Stimulated activated CD4-positive, alpha-beta T cell treated with anti-CD3 and anti-CD28 coated beads, Interleukin-12 subunit alpha, Interleukin-12 subunit beta, amount 100 ng/mL, for 48 hours (primary cell): ENCODE measurements at places on chromosomes 7 and 10.

DNA sequence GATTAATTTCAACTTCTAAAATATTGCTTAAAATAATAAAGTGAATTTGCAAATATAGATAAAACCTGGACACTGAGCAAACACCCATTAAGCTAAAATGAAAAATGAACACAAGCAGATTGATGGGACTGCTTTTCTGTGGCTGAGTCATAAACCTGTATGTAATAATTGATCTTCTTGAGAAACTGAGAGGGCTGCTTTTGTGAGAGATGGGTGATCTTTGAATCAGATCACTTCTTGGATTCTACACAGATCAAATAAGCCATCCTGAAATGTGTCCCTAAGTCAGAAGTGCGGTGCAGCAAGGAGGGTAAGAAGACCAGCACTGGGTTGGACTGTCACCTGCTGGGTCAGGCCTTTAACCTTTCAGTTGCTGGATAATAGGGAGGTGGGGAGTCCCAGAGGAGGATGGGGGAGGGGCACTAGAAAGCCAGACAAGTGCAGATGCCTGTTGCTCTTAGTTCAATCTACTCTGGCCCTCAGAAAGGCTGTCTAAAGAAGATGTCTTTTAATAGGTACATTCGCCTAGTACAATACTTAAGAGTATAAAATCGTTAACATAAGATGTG is 178.2 kb upstream of the NAMPT start:
- no peak for DNase-seq

- DNase-seq = no peak
Observed at GRCh38 chr10:51074238-51075028, at the start of gene PRKG1. Gene PRKG1 (plus strand): TSS chr10:51074487.

DNA sequence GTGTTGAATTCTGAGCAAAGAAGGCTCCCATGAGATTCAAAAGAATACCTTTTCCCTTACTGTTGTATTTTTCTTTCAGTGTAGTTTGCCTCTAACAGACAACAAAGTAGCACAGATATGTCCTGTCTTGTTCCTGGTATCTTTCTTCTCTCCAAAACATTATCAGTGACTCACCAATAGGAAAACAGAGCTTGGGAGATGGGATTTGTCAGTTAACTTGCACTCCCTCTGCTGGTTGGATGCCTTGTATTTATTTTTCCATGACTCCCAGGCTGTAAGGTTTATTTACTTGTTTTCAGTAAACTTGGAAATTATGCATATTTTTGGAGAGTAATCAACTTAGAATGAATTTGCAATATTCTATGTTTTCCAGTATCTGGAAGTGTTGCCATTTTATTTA is 129.7 kb downstream of the SAMD9 start:
- DNase-seq = no peak

DNA sequence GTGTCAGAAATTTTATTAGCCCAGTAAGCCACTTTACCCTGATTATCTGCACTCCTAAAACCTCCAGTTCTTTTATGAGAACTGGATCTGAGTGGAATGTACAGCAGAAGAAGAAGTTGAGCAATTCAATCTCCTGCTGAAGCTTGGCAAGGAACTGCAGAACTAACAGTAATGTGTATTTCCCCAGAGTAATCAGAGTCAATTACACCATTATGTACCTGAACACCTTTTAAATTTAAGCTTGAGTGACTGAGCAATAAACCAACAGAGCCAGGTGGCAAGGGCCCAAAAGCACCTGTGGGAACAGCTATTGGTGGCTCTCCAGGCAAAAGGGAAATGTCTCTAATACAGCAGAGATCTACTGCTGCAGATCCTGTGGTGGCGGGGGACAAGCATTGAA is 40.1 kb upstream of the AKR1C2 start:
- DNase-seq = no peak

- DNase-seq = no peak
Observed at GRCh38 chr7:140564643-140565042, 76.0 kb downstream of the DENND2A start.

- DNase-seq = no peak
Observed at GRCh38 chr7:141144921-141145629, 71.2 kb downstream of the TMEM178B start.

GRCh38 chr10:110566472-110567200 is 859 bp upstream of the SMC3 start:
- no peak for DNase-seq

DNA sequence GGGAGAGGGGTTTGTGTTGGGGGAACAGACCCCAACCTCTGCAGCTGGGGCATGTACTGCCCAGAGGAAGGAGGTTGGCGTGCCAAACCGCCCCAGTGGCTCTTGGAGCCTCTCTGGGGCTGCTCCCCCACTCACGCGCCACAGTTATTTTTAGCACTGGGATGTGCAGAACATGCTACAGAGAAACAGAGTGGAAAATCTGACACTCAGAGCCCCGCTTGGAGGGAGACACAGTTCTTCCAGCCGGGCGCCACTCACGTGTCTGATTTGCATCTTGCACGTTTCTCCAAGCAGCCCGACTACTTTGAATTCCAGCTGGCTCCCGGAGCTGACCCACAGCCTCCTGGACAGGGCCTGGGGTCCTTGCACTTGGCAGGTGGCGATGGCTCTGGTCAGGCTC is 182.0 kb downstream of the RPS24 start:
- DNase-seq = no peak

DNA sequence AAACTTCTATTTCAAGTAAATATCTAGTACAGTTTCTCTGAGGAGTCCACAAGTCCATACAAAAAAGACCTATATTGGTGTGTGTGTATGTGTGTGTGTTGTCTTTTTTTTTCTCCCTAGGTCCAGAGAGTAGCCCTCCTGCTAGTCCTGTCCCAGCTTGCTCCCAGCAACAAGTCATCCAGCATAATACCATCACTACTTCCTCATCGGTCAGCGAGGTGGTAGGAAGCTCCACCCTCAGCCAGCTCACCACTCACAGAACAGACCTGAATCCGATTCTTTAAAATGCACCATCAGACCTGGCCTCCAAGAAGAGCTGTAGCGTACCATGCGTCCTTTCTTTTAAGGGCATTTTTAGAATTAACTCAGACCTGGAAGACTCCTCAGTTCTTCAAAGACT is 139.1 kb downstream of the TRIL start:
- no peak for DNase-seq

GRCh38 chr10:3749011-3749410 is 36.0 kb downstream of the KLF6 start:
- no peak for DNase-seq

DNA sequence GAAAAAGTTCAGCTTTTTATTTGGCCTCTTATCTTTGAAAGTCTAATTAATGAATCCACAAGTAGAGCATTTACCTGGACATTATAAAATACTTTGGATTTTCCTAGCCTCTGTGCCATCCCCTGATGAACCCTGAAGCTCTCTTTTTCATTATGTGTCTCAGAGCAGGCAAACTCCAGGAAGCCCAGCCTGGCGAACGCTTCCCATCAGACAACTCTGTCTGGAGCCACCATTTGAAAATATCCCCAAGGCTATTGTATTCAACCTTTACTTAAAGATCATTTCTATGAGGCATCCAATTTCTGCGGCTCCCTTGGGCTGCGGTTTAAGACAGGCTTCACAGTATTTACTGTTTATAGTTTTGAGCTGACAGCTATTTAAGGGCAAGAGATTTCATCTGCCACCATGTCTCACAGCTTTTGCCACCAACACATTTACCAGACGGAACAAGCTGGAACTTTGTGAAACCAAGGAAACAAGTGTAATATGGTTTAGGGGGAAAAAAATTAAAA is 257.2 kb upstream of the GLI3 start:
- DNase-seq = no peak

DNA sequence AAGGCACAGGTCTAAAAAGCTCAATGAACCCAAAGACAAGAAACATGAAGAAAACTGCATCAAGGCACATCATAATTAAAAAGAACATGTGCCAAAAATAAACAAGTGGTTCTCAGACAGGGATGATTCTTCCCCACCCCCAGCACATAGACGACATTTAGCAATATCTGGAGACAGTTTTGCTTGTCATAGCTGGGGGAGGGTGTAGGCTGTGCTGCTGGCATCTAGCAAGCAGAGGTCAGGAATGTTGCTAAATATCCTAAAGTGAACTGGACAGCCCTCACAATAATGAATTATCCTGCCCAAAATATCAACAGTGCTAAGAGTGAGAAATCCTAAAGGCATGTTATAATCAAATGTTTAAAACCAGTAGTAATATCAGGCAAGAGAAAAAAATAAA is 122.6 kb downstream of the MICU1 start:
- no peak for DNase-seq

- DNase-seq = no peak
Observed at GRCh38 chr7:47683485-47683898, 101.6 kb upstream of the TNS3 start.

GRCh38 chr7:73342645-73343044 is 14.7 kb downstream of the FKBP6 start:
- DNase-seq = no peak

GRCh38 chr7:93047514-93048099 is 70.2 kb downstream of the SAMD9 start:
- DNase-seq = no peak

DNA sequence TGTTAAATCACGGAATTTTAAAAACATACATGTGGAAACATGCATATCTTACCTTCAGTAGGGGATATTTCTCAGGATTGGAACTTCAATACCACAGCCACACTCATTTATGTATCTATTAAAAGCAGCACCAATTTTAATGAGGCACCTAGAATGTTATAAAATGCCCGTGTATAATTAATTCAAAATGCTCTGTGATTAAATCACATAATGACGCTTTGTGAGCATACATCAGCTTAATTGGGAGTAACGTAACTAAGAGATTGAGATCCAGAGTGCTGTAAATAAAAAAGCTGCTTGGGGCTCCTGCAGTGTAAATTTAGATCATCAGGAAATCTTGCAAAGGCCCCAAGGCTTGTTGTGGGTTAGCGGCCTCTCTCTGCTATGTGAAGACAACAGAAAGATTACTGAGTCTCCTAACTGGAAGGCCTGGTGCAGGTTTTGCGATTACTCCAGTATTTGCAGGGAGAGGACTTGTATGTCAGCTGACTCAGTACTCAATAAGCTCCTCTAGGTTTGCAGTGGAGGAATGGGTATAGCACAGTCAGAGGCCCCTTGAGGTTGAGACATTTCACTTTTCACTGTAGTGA is 195.5 kb upstream of the PHYHIPL start:
- no peak for DNase-seq

DNA sequence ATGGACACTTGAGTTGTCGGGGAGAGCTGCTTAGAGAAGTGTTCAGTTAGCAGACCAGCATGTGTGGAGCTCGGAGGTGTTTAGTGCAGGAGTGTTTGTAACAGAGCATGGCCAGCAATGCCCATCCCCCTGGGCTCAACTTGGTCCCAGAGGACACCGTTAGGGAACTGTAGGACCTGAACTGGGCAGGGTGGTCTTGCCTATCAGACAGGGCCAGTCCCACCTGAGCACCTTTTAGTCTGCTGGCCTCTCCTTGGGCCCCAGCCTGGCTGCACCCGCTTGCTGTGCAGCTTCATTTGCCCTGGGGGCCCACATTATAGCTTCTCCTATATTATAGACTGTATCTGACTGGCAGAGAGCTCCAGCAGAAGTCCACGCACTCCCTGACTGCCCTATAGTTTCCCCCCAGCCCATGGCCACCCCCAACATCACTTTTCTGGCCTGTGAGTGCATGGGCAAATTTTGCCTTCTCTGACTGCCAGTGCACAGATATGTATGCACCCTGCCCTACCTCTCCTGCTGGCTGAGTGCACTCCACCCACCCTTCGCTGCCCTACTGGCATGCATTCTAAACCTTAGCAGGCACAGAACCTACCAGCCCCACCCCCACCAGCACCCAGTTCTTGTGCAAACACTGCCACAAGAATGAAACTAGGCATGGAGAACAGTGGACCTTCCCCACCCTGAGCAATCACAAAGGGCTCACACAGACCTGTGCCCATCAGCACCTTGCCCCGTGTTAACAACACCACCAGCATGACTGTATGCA is 1030.6 kb upstream of the GHITM start:
- no peak for DNase-seq

DNA sequence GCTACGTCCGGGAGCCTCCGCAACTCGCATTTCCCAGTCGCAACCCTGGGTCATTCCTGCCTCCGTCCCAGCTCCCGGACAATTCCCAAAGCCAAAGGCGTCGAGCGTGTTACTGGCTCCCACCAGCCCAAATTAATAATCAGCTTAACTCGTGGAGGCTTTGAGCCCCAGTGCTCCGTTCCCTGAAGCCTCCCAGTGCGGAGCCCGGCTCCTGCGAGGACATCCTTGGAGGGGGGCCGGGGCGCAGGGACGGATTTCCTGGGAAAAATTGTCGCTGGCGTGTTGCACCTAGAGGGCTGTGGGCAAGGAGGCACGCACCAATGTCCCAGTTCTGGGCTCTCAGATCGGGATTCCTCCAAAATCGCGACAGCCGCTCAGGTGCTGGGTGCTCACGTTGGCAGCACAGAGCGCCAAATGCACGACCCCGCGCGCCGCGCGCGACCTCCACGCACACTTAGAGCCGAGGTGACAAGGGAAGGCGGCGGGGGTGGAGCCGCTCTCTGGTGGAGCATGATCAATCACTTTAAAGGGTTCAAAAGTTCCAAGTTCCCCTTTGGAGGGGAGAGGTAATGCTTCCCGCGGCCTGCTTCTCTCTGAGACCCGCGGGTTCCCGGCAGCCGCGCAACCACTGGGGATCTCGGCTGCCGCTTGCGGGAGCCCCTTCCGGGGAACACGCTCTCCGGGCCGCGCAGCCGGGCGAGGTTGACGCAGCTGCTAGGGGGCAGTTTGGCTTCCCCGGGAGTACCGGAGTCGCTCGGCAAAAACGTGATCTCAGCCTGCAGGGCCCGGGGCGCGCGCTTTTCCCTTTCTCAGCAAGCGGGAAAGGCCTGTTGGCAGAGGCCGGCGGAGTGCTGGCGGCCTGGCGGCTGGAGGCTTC is 25.5 kb downstream of the SKIDA1 start:
- no peak for DNase-seq

GRCh38 chr7:874031-874749 is 2.2 kb upstream of the GET4 start:
- DNase-seq = no peak

- DNase-seq = no peak
Observed at GRCh38 chr10:70163448-70163847, 6.9 kb downstream of the SAR1A start.

DNA sequence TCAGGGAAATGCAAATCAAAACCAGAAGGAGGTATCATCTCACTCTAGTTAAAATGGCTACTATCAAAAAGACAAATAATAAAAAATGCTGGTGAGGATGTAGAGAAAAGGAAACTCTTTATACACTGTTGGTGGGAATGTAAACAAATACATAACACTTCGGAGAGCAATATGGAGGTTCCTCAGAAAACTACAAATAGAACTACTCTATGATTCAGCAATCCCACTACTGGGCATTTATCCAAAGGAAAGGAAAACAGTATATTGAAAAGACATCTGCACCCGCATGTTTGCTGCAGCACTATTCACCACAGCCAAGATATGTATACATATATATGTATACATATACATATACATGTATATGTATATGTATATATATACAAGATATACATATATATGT is 94.2 kb downstream of the C10orf90 start:
- DNase-seq = no peak

GRCh38 chr7:135166338-135166990 is 4.0 kb downstream of the CYREN start:
- DNase-seq = no peak

- no peak for DNase-seq
Observed at GRCh38 chr7:122199171-122199570, 55.1 kb upstream of the AASS start.

GRCh38 chr7:47153576-47153975 is 428.3 kb downstream of the TNS3 start:
- DNase-seq = no peak
